ENCODE measurements at places on chromosomes 13 and 19.

- no peak for DNase-seq
Measured at GRCh38 chr19:5697890-5698634, 8.0 kb downstream of the RPL36 start.

DNA sequence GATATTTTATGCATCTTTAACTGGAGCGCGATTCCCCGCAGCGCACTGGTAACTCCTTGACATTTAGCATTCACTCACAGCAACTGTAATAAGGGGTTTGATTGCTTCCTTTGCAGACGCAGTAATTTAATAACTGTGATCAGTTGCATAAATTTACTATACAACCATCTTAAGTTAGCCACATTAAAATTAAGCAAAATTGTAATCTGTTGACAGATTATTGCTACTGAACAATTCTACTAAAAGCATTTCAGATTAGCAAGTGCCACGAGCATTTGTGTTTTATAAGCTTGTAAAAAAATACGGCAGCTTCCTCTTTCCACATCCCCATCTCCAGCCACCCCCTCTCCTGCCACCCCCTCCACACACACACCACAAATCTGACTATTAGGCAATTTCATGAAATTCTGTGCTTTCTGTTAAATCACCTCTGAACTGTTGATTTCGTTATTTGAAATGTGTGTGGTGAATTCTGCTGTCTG lies 44.4 kb downstream of the TSHZ3 start:
- DNase-seq = no peak

DNA sequence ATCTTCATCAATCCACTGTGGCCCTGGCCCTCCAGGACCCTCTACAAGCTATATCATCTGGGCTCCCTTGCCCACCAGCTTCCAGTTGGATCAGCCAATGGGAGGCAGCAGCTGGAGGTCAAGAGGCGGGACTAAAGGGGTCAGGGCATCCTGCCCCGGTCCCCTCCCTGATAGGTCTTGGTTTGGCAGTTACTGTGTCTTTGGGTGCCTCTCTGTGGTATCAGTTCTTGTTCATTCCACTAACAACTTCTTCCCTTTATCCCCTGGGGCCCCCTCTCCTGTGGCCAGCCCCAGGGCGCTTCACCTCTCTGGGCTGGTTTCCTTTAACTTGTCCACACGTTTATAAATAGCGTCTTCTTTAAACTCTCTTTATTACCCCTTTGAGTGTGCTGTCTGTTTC lies 83.6 kb downstream of the DCT start:
- DNase-seq = no peak

- DNase-seq = no peak
Measured at GRCh38 chr13:112545856-112546255, 42.1 kb downstream of the TUBGCP3 start.

GRCh38 chr19:10882108-10882457 lies 10.7 kb downstream of the CARM1 start:
- no peak for DNase-seq

GRCh38 chr19:18460900-18461299 lies 23.0 kb upstream of the ISYNA1 start:
- no peak for DNase-seq

DNA sequence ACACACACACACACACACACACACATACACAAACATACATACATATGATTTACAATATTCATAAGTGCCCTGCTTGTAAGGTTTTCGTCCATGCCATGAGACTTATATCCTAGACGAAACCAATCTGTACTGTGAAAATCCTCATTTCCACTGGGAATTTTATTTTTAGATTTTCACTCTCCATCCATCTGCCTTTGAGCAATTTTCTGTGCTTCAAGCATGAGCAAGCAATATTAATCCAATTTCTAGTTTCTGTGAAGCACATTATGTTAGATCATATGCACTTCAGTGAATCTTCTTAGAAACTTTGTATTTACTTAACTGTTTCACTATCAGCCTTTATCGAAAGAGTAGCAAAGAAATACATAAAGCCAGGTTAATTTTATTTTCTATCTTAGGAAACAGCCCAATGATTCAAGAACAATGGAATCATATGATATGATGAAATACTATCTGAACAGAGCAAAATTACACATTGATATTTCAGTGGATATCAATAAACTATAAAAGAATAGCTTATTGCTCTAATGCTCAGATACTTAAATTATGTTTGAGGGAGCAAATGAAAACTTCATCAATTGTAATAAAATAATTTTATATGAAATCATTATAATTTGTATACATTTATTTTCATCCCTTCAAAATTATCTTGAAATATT lies 1100.7 kb upstream of the MIR17HG start:
- no peak for DNase-seq

GRCh38 chr19:7718668-7719067 lies 13.2 kb downstream of the CLEC4G start:
- DNase-seq = no peak

GRCh38 chr13:111526922-111527321 lies 206.5 kb downstream of the TEX29 start:
- no peak for DNase-seq

DNA sequence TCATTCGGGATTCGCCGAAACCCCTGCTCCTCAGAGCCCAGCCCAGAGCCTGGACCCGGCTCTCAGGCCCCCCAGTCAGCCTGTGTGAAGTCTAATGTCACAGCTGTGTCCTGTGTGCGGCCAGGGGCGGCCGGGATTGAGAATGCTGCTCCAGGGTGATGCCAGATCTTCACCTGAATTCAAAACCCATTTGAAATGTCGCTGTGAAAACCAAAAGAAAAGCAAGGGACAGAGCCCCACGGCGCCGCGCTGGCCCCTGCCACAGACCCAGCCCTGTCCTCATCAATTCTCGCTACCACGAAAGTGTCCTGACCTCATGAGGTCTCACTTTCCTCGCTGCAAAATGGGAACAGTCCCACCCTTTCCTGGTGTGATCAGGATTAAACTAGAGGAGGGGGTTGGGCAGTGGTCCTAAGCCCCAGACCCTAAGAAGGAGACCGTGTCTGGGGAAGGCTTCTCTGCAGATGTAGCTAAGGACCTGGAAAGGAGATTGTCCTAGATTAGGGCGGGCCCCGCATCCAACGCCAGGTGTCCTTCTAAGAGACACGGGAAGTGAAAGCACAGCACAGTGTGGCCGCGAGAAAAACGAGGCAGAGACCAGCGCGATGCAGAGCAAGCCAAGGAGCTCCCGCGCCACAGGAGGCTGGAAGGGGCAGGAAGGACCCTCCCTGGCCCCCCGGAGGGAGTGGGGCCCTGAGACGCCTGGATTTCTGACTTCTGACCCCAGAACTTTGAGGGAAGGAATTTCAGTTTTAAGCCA lies 34.0 kb upstream of the SPACA7 start:
- DNase-seq = no peak

DNA sequence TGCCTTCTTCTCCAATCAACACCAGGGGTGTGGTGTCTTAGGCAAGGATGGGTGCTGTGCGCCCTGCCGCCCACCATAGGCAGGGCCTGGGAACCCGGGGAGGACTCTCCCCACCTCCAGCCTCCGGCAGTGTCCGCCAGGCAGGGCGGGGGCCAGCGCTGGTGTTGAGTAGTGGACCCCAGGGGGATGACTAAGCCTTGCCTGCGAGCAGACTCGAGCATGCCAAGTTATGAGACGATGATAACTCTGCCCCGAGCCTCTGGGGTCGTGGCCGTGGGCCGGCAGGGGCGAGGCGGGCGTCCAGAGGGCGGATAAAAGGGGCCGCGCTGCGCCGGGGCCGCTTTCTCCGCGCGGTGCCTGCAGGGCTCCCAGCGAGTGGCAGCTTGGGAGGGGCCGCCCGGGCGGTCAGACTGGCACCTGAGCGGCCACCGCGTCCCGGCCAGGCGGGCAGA lies at the start of gene MEDAG:
Gene MEDAG (plus strand): TSS at position 340 of the 452 bp plus-strand sequence. CDS start 245 bp downstream, outside the sequence.
- DNase-seq = no peak

DNA sequence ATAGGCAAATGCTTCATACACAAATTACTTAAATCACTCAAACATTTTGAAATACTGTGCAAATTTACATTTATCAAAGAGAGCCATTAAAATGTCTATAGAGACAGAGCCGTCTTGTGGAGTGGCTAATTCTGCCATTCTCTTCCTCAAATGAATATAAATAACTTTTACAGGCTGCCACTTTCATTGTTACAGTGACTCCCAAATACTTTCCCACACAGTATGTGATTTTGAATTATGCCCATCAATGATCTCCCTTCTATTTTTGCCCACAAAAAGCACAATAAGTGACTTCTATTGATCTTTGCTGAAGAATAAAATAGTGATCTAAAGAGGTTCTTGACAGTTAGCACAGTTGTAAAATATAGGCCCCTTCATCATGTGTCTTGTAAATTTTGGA lies 1244.9 kb downstream of the PCDH17 start:
- DNase-seq = no peak

DNA sequence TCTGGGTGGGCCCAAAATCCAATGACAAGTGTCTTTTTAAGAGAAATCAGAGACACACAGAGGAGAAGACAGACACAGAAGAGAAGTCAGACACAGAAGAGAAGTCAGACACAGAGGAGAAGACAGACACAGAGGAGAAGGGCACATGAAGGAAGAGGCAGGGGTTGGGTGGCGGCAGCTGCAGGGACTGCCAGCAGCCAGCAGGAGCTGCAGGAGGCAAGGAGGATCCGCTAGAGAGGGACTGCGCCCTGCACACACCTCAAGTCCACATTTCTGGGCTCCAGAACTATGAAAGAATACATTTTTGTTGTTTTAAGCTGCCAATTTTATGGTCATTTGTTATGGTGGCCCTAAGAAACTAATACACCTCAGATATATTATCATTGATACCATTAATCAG lies 140.6 kb downstream of the ZIC5 start:
- DNase-seq = no peak

- DNase-seq = no peak
Measured at GRCh38 chr13:67829641-67830040, 599.5 kb upstream of the PCDH9 start.

DNA sequence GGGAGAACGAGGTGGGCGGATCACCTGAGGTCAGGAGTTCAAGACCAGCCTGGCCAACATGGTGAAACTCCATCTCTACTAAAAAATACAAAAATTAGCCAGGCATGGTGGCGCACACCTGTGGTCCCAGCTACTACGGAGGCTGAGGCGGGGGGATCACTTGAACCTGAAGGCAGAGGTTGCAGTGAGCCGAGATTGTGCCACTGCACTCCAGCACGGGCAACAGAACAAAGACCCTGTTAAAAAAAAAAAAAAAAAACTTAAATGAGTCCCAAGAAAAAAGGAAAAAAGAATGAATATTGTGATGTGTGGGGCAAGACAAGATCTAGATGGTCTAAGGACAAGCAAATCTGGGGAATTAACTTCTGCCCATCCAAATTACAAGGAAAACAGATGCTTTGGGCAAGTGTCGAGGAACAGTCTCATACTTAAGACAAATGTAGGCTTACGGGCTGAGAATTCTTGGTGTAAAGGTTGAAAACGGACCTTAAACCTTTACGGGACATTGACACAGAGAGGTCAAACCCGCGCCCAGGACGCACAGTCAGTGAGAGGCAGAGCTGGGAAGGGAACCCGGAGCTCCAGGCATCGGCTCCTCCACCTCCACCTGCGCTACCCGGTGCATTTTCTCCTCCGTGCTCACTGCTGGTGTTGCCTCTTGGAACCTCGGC lies 656 bp upstream of the ZNF324 start:
- no peak for DNase-seq

DNA sequence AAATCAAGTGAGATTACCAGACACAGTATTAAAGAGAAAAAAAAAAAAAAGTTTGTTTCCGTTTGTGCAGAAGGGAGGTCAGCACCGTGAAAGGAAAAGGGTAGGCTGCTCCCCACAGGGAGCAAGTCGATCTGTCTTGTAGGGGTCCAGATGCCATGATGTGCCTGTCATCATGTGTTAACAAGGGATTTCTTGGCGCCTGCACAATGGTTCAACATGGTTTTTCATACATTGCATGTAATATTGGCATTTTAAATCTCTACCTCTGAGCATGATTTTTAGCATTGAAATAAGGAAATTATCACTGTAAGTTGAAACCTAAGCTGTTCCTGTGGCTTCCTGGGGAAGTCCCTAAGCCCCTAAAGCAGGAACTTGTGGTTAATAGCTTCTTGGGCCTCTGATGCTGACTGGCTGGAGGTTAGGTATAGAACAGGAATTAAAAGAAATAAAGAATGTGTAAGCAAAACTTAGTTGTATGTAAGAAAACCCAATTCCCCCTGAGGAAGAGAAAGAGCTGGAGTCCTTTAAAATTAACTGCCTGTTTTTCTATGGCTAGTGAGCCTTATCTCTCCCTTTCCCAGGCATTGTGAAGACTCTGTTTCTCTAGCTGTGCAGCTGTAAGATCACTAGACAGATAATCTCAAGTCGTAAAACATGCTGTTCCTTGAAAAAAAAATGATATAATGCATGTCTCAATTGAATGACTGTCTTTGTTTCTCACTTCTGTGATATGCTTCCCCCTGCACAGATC lies 7.4 kb upstream of the FCGBP start:
- peak; percentile 28 for DNase-seq

GRCh38 chr13:50668691-50669271 lies 174.7 kb downstream of the DLEU7 start:
- DNase-seq = no peak

- no peak for DNase-seq
Measured at GRCh38 chr13:24107955-24108614, 52.4 kb upstream of the SPATA13 start.

- DNase-seq = no peak
Measured at GRCh38 chr13:20927596-20928257, 25.2 kb upstream of the XPO4 start.

DNA sequence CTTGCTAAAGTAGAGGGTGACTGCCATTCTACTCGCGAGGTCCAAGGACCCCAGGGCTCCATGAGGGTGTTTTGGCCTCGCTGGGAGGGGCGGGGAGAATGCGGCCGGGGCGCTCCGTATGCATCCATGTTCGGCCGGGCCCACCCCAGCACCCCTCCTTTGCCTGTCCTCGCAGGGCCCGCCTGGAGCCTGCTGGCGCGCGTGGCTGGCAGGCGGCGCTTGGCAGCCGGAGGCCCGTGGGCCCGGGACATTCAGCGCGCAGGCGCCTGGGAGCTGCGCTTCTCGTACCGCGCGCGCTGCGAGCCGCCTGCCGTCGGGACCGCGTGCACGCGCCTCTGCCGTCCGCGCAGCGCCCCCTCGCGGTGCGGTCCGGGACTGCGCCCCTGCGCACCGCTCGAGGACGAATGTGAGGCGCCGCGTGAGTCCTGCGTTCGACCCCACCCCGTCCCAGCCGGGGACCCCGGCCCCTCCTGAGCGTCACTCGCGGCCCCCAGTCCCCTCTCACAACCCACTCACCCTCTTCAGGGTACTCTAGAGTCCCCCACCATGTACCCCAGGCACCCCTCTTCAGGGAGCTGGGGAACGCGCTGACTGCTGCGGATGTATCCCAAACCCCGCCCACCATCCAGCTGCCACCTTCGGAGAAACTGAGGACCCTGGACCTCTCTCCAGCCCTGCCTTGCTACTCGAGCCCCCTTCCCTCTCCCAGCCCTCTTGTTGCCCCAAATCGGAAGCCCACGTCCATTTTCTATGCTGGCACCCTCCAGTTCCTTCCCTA lies 4.1 kb downstream of the DLL3 start:
- DNase-seq = peak; percentile 45

DNA sequence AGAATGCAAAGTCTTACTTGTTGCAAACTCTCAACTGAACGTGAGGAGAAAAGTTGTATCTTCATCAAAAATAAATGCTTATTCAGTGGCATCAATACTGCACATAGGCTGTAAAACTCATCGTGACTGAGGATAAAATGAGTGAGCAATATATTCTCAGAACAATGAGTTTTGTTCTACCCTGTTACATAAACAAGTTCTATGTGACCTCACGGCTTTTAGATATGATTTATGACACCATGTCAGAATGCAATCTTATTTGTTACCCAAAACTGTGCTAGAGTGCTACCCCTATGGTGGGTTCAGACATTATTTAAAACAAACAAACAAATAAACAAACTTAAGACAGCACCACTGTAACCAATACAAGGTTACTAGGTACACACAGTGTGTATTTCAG lies 55.4 kb downstream of the FOXO1 start:
- DNase-seq = no peak

- DNase-seq = no peak
Measured at GRCh38 chr13:70856711-70857110, 748.5 kb upstream of the KLHL1 start.
